ENCODE measurements at places on chromosomes 13 and 19.
A peak's percentile ranks its signal among the peaks of the same experiment; 100 is the strongest.

- no peak for DNase-seq
Measured at GRCh38 chr13:33639158-33639557, 178.8 kb upstream of the RFC3 start.

GRCh38 chr19:14450168-14450874 is 17.2 kb downstream of the PKN1 start:
- peak; percentile 49 for DNase-seq

DNA sequence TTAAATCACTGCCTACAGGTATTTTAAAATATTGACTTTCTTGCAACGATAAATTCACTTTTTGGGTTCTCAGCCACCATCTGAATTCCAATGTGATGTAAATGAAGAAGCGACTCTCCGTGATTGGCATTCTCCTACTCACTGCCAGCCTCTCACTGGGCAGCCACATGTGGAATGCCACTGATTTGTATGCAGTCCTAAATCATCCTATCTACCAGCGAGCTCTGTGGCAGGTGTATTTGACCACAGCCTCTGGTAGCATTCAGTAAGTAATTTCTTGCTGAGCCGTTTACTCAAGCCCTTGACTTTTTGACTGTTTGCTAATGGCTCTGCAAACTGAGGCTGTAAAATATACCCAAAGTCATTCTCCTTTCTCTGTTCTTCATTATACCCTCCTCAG is 559.0 kb upstream of the SLC10A2 start:
- DNase-seq = no peak

- no peak for DNase-seq
Measured at GRCh38 chr19:2345794-2346663, 14.0 kb upstream of the TMPRSS9 start.

- DNase-seq = no peak
Measured at GRCh38 chr19:18465214-18465963, 27.5 kb upstream of the ISYNA1 start.

DNA sequence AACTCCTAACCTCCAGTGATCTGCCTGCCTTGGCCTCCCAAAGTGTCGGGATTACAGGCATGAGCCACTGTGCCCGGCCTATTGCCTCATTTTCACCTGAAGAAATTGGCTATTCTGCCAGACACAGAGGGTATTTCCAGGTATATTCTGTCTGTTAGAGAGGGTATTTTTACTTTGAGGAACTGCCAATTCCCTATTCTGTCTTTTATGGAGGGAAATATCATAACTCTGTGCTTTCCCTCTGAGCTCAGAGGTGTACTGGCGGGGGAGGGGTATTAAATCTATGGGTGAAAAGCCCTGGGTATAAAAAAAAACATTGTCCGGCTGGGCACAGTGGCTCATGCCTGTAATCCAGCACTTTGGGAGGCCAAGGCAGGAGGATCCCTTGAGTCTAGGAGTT is 24.8 kb downstream of the TSKS start:
- DNase-seq = no peak

DNA sequence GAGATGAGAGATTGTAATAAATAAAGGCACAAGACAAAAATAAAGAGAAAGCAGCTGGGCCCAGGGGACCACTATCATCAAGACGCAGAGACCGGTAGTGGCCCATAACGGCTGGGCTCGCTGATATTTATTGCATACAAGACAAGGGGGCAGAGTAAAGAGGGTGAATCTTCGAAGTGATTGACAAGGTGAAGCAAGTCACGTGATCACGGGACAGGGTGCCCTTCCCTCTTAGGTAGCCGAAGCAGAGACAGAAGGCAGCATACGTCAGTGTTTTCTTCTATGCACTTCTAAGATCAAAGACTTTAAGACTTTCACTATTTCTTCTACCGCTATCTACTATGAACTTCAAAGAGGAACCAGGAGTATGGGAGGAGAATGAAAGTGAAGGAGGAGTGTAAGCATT is 4.6 kb upstream of the PRKCG start:
- DNase-seq = peak; percentile 55

GRCh38 chr19:53639471-53639870 is 7.7 kb downstream of the DPRX start:
- no peak for DNase-seq

- no peak for DNase-seq
Measured at GRCh38 chr13:52906122-52906903, 57.9 kb upstream of the PCDH8 start.

- no peak for DNase-seq
Measured at GRCh38 chr13:39273953-39274738, 235.9 kb downstream of the NHLRC3 start.
